ENCODE measurements at places on chromosomes 7 and 10.

- DNase-seq = no peak
Observed at GRCh38 chr10:73517166-73517888, 21.5 kb upstream of the PPP3CB start.

- DNase-seq = no peak
Observed at GRCh38 chr7:130365088-130365487, 15.2 kb upstream of the CPA1 start.

DNA sequence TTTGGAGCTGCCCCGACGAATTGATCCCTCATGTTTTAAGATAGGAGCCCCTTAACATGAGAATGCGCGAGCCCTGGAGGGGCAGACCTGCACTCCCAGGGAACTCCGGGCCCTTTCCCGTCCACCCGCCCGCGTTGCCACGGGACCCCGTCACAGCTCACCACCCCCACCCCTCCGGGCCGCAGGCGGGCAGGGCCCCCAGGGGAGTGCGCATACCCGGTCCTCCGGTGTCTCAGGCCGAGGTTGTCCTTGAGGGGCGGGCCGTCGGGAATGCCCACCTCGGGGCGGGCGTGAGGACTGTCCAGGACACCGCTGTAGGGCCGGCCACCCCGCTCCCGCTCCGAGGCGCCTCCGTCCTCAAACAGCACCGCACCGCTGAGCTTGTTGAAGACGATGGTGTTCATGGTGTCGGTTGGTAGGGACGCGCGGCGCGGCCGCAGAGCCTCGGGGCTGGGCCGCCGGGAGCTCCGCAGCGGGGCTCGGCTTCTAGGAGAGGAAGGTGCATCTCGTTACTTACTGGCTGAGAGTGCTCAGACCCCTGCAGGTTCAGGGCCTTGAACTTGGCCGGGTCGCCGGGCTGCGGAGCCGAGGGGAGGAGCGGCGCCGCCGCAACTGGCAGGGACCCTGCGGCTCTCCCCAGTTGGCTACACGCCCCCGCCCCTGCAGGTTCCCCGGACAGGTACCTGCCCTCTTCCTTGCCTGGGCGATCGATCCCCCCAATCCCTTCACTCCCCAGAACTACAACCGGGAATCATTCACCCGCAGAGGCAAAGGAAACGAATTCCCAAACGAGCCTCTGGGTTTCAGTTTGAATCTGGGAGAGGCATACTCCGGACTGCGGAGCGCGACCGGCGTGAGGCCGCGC lies 2.4 kb downstream of the MKX start:
- no peak for DNase-seq

- DNase-seq = no peak
Observed at GRCh38 chr7:113774182-113774807, 144.5 kb downstream of the PPP1R3A start.

- no peak for DNase-seq
Observed at GRCh38 chr7:134167250-134167649, 40.1 kb downstream of the LRGUK start.
